ENCODE measurements at places on chromosomes 11 and 22.
A peak's percentile ranks its signal among the peaks of the same experiment; 100 is the strongest.

- no peaks in the 10 kb centered on the region for H3K27me3 ChIP-seq
- H3K27ac ChIP-seq = no peak overlapping the region
- no peaks in the 10 kb centered on the region for H3K4me1 ChIP-seq
- no peak overlapping the region for H3K4me3 ChIP-seq
- no peak for DNase-seq
Measured at GRCh38 chr11:8983552-8983951, 19.3 kb upstream of the TMEM9B start.

GRCh38 chr11:108703916-108704315 is 39.0 kb downstream of the DDX10 start:
- H3K4me3 ChIP-seq = no peak overlapping the region
- no peak overlapping the region for H3K27ac ChIP-seq
- H3K36me3 ChIP-seq = peaks cover 46% of the 10 kb centered on the region
- peaks cover 4% of the 10 kb centered on the region for H3K4me1 ChIP-seq
- no peak for DNase-seq
- H3K27me3 ChIP-seq = no peaks in the 10 kb centered on the region

DNA sequence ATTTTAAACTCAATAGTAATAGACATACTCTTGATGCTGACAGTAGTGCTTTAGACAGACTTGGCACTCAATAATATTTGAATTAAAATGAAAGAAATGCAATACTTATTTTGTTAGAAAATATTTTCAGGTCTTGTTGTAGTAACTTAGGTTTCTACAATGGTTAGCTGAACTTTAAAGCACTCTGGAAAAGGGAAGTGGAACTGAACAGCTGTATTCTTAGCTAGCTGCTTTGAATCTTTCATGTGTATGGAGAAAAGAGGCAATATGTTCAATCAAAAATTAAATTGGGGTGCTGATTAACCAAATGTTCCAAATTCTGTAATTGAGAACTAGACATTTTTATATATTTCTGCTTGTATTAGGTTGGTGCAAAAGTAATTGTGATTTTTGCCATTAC is 517.9 kb upstream of the RAG2 start:
- H3K27ac ChIP-seq = no peak overlapping the region
- H3K4me3 ChIP-seq = no peak overlapping the region
- no peaks in the 10 kb centered on the region for H3K4me1 ChIP-seq
- DNase-seq = no peak
- H3K36me3 ChIP-seq = no peaks in the 10 kb centered on the region

GRCh38 chr11:20055312-20055711 is 105.0 kb downstream of the DBX1 start:
- no peaks in the 10 kb centered on the region for H3K27me3 ChIP-seq
- H3K4me1 ChIP-seq = peaks cover 9% of the 10 kb centered on the region
- no peak for DNase-seq
- H3K36me3 ChIP-seq = peaks cover 44% of the 10 kb centered on the region

DNA sequence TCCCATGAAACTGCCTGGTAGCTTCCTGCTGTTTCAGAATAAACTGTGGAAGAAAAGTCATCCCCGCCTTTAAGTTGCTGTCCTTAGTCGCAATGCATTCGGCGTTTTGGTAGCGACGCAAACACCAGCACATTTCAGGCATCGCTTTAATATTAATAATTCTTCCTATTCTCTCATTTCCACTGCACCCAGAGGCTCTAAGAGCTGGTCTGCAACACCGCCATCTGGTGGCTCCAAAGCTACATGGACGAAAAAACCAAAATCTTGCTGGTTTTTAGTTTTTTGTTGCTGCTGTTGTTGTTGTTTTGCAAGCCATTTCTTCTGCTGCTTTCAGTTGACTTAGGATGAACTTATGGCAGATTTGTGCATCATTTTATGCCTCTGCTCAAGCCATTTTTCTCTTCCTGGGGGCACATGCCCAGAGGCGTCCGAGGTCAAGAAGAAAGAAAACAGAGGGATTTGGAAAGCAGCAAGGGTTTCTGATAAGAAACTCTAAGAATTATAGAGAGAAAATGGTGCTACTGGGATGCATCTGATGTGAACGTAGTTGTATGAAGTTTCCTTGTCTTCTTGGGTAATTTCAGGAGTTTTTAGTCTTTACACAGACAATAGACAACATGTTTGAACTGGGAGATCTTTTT is 345.4 kb upstream of the KIRREL3 start:
- DNase-seq = peak; percentile 48
- no peak overlapping the region for H3K27ac ChIP-seq
- H3K27me3 ChIP-seq = no peaks in the 10 kb centered on the region
- peaks cover 12% of the 10 kb centered on the region for H3K36me3 ChIP-seq

DNA sequence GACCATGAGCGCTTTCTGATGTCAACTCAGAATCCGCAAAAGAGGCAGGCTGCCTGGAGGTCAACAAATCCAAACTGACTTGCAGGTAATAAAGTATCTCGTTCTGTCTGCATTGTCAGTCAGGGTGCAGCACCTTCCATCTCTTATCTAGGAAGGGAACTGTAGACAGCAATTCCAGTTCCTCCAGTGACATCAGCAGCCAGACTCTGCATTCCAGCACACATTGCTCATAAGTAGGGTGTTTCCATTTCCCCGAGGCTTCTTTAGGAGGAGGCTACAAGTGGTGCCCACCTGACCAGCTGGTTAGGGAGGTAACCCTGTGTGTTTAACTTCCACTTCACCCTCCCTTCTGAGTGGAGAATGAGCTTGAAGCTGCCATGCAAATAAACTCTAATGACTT is 53.3 kb downstream of the NTM start:
- no peak overlapping the region for H3K27ac ChIP-seq
- no peak for DNase-seq
- no peaks in the 10 kb centered on the region for H3K4me1 ChIP-seq
- no peaks in the 10 kb centered on the region for H3K36me3 ChIP-seq
- H3K27me3 ChIP-seq = no peaks in the 10 kb centered on the region

All from H9 (cell line).